ENCODE measurements at places on chromosomes 11 and 22. TPM values are rescaled to one million over a fixed set of nuclear protein-coding genes. Genes with fewer than 3 reads are reported as not detected.

Gene CBLIF
- not detected for total RNA-seq

Gene KRTAP5-11
- total RNA-seq: not detected

Gene APOL6
- total RNA-seq: 45.6 TPM

DNA sequence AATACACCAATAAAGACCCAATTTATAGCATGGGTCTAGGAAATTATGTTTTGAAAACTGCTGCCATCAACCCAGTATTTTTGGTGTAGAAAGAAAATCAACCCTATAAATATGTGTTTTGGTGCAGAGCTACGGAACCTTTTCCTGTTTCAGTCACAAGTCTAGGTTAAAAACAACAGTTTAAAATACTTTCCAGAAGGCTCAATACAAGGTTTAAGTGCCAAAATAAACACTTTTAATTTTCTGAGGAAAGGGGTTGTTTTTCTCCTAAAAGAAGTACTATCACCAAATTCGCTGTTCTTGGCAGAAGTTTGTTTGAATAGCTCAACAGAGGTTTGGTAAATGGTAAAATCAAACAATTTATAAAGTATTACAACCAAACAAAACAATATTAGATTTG lies 201.3 kb downstream of the TMEM135 start:
- H3K27me3 ChIP-seq: no peaks in the 10 kb centered on the region
- H3K4me3 ChIP-seq: no peak overlapping the region
- no peak overlapping the region for H3K27ac ChIP-seq

GRCh38 chr11:118212781-118213191 lies 12.0 kb downstream of the JAML start:
- no peak for DNase-seq
- no peak overlapping the region for H3K4me3 ChIP-seq
- H3K4me1 ChIP-seq: peaks cover 35% of the 10 kb centered on the region
- no peaks in the 10 kb centered on the region for H3K27me3 ChIP-seq
- peaks cover 8% of the 10 kb centered on the region for H3K36me3 ChIP-seq

GRCh38 chr22:44004104-44004460 lies 20.0 kb upstream of the PARVB start:
- H3K27me3 ChIP-seq: no peaks in the 10 kb centered on the region
- H3K27ac ChIP-seq: no peak overlapping the region
- DNase-seq: no peak
- no peak overlapping the region for H3K4me3 ChIP-seq
- H3K4me1 ChIP-seq: no peaks in the 10 kb centered on the region

DNA sequence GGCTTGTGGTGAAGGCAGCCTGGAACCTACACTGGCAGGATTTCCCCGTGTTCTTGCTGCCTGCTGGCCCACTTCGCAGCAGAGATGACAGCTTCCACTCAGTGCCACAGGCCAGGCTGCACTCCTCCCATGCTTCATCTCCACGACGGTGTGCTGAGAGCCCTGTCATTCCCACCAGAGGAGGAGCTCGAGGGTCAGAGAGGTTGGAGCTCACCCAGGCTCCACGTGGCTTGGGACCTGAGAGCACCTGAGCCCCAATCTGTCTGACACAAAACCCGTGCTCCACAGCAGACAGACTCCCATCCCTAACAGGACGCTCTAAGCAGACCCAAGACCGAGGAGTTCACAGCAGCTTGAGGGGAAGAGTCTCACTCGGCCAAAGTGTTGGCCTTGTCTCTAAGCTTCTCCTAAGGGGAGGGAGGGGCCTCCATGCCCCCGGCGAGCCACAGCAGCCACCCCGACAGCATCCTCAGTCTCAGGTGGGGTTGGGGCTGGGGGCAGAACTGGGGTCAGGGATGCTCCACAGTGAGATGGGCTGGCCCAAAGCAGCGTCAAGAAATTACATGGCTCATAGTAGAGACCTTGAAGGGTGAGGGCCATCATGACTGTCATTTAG lies 10.7 kb downstream of the LRFN4 start:
- no peaks in the 10 kb centered on the region for H3K4me1 ChIP-seq
- no peak overlapping the region for H3K27ac ChIP-seq
- no peaks in the 10 kb centered on the region for H3K36me3 ChIP-seq

DNA sequence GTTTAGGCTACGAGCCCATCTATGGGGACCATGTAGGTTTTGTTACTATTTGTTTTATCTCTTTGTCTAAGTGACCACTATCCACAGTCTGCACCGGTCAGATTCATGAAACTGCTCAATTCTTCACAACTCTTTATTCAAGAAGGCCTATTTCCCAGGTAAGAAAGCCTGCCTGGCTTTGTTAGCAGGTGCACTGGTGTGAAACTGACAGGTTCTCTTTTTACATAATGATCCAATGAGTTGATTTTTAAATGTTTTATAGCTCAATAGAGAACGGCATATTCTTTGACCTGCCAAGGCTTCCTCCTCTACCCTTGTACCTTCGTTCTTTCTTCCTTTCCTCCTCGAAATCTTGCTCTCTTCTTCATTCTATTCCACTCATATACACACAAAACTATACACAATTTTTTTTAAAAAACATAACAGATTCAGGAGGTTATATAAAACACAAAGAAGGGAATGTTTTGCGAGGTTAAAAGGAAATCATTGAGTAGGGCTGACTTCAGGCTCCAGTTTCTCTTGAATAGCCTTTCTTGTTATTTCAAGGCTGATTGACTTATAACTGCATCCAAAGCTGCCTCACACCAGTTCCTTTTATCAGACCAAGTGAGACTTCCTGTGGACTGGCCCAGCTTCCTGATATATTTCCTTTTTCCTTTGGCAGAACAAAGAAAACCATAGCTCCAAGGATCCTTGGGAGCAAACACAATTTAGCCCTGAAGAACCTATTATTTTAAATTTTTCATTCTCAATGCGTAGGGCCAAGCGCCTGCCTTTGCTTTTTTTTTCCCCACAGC lies 11.4 kb downstream of the FLI1 start:
- peak overlapping the region; percentile 0 for H3K27ac ChIP-seq
- peaks cover 48% of the 10 kb centered on the region for H3K4me1 ChIP-seq
- H3K27me3 ChIP-seq: no peaks in the 10 kb centered on the region
- H3K4me3 ChIP-seq: no peak overlapping the region

GRCh38 chr11:46858920-46859546 lies 13.0 kb upstream of the CKAP5 start:
- no peaks in the 10 kb centered on the region for H3K27me3 ChIP-seq
- peaks cover 6% of the 10 kb centered on the region for H3K4me1 ChIP-seq
- peaks cover 9% of the 10 kb centered on the region for H3K36me3 ChIP-seq
- H3K4me3 ChIP-seq: no peak overlapping the region
- H3K27ac ChIP-seq: no peak overlapping the region

- H3K36me3 ChIP-seq: no peaks in the 10 kb centered on the region
- no peak overlapping the region for H3K4me3 ChIP-seq
- peaks cover 6% of the 10 kb centered on the region for H3K27me3 ChIP-seq
These were observed 13.7 kb downstream of the PIWIL3 start for GRCh38 chr22:24760708-24761306.

- no peak for DNase-seq
- no peak overlapping the region for H3K4me3 ChIP-seq
- no peaks in the 10 kb centered on the region for H3K36me3 ChIP-seq
- H3K27ac ChIP-seq: peak overlapping the region; percentile 20
These were observed 72.7 kb upstream of the AKIP1 start for GRCh38 chr11:8838248-8838647.

All from upper lobe of right lung (tissue), 1 donor.